ENCODE measurements at places on chromosomes 2 and 18.

DNA sequence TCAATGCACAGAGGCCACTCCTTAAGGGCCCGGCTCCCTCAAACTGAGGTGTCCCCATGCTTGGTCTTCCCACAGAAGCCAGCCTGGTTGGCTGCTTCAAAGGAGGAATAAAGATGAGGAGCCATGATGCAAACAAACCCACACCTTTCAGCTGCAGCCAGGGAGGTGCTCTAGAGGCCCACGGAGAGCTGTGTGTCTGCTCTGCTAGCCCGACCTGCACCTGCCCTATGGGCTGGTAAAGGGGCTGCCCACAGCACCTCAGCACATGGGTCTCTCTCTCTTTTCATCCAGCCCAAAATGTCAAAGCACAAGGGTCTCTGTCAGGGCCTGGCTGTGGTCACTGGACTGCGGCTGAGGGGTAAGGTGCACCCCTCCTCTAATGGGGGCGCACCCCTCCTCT is 132.1 kb downstream of the MSH2 start:
- no peak for DNase-seq

DNA sequence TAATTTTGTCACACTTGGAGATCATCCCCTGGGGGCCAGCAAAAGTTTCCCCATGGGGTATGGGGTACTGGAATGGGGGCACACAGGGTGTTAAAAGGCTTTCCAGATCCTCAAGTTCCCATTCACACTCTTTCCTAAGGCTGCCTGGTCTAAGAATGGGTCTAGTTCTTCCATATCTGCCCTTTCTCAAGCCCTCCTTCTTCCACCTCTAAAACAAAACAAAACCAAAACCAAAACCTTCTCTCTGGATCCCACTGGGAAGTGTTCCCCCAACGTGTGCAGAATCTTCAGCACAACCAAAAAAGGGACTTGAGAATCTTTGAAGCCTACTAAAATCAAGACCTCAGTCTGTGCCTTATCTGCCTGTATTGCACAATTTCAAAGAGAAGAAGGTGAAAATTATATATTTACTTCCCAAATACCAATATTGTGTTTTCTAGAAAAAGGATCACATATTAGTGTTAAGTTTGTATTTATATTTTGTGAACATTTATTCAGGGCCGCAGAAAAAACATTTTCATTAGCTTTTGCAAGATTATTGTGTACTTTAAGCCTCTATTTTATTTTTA is 207.2 kb upstream of the TCF4 start:
- no peak for DNase-seq

GRCh38 chr2:95019572-95019971 is 5.9 kb upstream of the MAL start:
- DNase-seq, result no peak

GRCh38 chr2:9675415-9676351 is 44.9 kb upstream of the YWHAQ start:
- DNase-seq, result no peak

DNA sequence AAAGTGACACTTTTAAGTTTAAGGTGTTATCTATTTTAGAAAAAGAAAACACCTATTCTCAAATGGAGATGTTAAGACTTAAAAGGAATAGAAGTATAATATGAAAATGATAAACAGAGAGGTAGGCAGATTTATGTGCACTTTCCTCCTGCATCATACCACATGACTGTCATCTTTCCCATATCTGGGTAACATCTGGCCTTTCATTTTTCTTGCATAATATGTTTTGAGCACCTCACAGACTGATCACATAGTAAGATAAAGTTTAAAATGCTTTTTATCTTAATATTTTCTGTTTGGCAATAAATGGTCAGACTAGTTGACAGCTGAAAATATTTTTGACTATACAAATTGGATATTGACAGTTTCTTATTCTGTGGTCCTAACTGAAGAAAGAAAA is 1852.1 kb upstream of the PIK3C3 start:
- no peak for DNase-seq

DNA sequence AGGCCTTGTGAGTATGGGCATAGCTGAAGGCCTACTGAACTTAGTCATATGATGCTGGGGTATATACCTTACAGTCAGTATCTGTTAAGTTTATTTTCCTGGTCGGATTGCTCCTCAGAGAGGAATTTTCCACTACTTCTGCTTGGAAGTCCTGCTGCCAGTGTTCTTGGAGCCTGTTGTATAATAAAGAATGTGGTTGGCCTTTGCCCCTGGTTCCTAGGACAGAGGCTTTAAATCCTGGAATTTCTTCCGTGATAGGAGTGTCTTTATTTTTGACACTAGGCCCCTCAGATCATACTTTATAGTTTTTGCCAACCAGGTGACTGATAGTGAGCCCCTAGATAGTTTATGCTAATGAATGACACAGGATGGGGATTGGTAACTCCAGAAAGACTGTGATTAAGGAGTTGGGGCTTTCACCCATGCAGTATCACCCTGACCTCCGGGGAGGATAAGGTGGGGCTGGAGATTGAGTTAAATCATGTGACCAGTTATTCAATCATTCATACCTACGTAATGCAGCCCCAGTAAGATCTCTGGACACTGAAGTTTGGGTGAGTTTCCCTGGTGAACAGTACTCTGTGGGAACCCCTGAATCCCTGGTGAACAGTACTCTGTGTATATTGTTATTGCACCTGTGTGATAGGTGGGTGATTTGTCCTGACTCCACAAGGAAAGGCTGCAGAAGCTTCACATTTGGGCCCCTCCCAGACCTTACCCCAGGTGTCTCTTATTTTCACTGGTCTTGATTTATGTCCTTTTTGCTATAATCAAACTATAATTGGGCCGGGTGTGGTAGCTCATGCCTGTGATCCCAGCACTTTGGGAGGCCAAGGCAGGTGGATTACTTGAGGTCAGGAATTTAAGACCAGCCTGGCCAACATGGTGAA is 56.9 kb downstream of the COMMD1 start:
- DNase-seq, result no peak

DNA sequence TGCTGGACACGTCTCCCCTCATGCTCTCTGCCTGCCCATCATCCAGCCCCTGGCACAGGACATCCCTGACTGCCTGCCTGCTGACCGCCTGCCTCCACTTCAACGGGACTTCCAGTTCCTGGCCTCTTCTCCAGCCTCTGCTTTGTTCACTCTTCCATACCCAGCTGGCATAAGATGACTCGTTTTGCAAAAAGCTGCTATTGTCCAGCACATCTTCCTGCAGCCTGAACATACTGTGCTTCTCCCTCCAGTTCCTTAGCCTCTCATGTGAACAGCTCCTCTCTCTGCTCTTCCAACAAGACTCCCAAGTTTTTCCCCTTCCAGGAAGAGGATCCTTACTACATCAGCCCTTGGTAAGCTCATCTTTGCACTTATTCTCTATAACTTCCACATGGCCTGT is 62.4 kb upstream of the SKOR2 start:
- DNase-seq, result no peak

GRCh38 chr2:37669446-37669845 is 2.0 kb downstream of the CDC42EP3 start:
- no peak for DNase-seq

- peak; percentile 67 for DNase-seq
Measured at GRCh38 chr2:127410871-127411652, 7.2 kb upstream of the PROC start.

- no peak for DNase-seq
Measured at GRCh38 chr18:38900031-38900430, 1334.4 kb upstream of the CELF4 start.

DNA sequence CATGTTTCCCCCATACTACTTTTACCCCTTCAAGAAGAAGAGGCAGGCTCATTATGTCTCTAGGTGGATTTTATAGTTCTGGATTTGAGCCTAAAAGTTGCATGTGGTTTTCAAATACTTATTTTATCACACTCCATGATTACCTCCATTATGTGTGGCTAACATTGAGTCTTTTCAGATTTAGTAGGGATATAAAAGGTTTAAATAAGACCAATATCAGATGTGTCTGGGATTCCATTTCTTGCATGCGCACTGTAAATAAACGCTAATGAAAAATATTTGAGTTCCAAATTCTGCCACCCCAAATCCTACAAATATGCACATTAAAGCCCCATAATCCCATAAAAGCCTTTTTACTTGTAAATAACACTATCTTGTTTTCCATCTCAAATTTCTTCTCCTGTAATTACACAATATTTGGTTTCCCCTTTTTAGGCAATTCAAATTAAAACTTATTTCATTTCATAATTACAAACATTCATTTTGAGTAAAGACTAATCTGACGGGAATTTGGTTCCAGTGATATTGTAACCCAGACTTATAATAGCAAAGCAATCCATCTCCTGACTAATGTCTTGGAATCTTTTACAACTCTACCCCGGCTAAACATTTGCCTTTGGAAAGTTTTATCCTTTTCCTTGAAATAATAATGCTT is 600.0 kb downstream of the SLC4A3 start:
- no peak for DNase-seq
